ENCODE measurements at places on chromosomes 2 and 18.

- DNase-seq: no peak
Observed at GRCh38 chr2:174713686-174714085, 50.6 kb downstream of the CHRNA1 start.

DNA sequence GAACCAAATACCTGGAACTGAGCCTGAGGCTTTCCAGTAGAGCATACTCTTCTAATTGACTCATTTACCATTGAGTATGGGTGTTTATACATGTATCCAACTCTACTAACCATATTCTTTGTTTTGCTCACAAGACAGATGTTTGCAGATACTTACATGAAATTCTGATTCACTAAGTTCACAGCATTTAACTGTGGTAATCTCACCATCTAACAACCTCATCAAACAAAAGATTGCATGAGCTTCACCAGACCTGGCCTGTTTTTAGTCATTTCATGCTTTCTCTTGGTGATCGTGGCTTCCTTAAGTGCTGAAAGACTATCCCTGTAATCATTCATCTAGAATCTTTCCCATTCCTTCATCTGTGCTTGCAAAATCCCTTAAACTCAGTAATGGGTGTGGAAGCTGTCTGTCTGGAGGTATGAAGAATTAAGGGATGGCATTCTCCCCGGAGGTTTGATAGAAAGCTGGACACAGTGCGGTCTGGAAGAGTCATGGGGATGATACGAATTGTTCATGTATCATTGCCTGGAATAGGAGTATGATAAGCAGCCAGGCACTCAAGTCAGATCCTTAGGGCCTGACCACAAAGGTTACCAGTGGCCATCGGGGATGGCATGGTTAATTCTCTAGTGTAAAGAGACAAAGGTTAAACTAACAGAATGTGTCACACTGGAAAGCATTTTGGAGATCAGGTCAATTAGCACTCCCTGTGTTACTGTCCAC is 42.0 kb upstream of the IL1R1 start:
- DNase-seq: no peak

DNA sequence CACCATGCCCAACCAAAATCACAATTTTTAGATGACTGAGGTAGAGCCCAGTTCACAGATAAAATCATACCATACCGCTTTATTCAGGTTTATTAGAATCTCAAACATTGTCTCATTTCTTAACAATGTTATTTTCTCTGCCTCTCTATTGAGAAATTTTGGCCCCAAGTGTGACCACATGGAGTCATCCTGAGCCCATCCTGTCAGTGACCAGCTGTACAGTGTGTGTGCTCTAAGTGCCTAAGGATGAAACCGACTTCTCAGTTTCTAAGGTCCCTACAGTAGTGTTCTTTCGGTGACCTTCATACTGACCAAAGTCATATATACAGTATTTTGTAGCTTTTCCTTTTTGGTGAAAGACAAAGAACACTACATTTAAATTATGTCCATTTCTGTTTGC is 123.7 kb upstream of the MSTN start:
- DNase-seq: no peak

DNA sequence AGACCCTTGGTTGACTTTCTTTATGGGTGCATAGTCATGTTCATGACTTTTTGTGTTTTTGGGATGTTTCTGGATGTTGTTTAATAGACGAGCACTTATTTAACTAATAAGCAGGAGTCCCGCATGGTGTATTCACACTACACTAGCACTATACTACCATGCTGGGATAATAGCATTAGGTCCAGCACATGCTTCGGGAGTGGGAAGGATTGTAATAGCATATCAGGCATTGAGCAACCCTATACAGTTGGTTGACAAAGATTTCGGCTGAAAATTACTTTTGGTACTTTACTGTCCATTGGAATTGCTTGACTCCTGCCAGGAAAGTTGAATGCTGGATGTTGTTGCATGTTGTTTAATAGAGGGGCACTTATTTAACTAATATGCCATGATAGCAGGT is 2.8 kb downstream of the SH3RF3 start:
- no peak for DNase-seq
